ENCODE measurements at places on chromosomes 5 and 9. TPM values are rescaled to one million over a fixed set of nuclear protein-coding genes. Genes with fewer than 3 reads are reported as not detected.
A peak's percentile ranks its signal among the peaks of the same experiment; 100 is the strongest.

The FBLL1 gene
- not detected for total RNA-seq

The NRG2 gene
- 0.14 TPM for total RNA-seq

The PCDHGA3 gene
- 10.3 TPM for total RNA-seq

The STRBP gene
- total RNA-seq, result 11.5 TPM

The ZNF366 gene
- not detected for total RNA-seq

DNA sequence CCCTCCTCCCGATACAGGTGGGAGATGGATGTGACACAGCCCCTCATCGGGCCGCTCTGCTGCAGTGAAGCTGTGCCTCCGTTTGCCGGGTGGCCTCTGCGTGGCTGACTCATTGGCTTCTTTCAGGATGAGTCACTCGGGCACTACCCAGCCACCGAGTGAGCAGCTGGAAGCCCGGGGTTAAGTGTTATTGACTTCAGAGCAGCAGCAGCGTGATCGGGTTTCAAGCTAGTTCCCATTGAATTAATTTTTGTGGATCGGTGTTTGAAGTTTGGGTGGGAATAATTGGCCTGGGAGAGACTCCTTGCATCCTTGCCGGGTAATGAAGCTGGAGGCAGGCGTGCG, 266.4 kb upstream of the IRX4 start:
- peak; percentile 52 for DNase-seq

GRCh38 chr9:71632776-71633175, 135.5 kb downstream of the CEMIP2 start:
- DNase-seq, result no peak

- DNase-seq, result no peak
Measured at GRCh38 chr9:22136461-22137096, 127.5 kb upstream of the CDKN2B start.

DNA sequence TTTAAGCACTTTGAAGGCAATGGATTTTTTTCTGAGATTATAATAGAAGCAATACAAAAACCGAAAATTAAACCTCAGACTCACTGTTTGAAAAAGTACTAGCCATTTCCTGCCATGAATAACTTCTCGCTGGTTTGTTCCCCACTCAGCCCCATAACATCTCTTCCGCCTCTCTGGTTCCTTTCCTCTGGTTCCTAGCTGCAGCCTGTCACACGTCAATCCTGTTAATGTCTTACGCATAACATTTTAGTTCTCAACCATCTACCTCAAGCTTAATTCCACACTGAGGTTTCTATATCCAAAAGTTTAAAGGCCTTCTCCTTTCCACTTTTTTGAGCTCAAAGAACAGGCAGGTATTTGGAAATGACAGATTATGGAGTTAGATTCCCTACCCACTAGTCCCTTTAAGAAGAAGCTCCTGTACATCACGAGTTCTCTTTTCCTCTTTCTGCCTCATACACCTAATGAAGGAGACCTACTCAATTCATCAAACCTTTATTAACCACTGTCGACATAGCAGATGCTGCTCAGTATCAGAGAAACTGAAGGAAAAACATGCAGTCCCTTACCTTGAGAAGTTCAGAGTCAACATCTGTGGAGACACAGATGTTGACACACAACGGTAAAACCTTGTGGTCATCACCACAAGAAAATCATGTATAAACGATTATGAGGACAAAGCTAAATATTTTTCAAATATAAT, 243.0 kb upstream of the PTGER4 start:
- DNase-seq, result no peak

GRCh38 chr5:76050134-76050533, 33.0 kb upstream of the SV2C start:
- no peak for DNase-seq

DNA sequence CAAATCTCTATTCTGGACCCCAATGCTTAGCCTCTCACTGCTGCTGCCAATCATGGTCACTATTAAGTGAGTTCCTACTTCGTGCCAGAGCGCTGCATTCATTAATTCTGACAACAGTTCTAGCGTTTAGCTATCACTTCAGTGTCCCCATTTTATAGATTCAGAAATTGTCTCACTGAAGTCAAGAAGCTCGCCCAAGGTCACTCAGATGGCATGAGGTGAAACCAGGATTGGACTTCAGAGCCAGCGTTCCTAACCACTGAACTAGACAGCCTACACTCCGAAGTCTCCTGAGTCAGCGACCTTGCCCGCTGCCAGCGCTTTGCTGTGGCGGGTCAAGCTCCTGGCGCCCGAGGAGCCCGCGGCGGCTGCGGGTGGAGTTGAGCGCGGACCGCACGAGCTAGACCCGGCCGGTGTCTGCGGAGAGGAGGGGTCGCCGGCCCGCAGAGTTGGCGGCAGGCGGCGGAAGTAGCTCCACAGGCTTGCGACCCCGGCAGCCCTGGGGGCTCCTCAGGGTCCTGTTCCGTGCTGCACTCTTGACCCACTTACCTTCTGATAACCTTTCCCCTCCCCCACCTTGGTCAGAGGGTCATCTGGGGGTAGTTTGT, 2.1 kb upstream of the GABRB2 start:
- DNase-seq, result no peak

DNA sequence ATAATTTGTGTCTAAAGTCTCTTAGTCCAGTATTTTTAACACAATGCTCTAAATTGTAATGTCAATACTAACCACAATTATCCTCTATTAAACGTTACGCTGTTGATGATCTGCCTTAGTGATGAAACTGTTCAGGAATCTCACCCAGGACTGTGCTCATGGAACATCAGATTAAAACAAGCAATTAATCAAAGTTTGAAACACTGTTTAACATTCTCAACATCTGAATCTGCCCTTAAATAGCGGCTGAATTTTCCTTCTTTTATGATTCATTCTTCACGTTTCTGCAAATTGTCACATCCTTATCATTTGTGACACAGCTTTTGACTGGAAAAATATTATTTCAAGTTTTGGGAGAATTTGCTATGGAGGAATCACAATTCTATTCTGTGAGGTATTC, 113.8 kb downstream of the MARCHF11 start:
- DNase-seq, result no peak

DNA sequence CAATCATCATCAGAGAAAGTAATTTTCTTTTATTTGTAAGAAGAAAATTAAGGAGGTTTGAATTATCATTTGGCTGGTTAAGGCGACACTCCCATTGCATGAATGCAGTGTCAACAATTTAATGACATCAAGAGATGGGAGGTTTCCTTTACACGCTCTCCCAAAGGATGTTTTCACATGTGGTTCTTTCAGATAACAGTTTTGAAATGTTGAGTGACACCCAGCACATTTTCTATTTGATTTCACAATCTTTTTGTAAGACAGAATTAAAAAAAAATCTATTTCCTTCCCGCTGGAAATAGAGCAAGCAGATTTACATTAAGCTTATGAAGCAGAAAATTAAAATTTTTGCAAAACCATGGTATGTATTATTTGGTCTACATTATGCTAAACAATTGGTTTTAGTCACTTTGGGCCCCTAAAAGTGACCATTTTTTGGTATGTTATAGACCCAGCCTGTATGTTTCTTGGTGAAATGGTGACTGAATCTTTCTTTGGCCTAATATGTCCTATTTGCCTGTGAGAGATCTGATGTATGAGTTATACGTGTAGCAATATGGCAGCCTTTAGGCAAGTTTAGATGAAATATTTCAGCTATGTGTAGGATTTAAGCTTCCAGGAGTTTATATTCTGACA, 18.9 kb upstream of the ANKRD55 start:
- no peak for DNase-seq

GRCh38 chr9:29838491-29839020, 2265.3 kb upstream of the C9orf72 start:
- DNase-seq, result no peak

DNA sequence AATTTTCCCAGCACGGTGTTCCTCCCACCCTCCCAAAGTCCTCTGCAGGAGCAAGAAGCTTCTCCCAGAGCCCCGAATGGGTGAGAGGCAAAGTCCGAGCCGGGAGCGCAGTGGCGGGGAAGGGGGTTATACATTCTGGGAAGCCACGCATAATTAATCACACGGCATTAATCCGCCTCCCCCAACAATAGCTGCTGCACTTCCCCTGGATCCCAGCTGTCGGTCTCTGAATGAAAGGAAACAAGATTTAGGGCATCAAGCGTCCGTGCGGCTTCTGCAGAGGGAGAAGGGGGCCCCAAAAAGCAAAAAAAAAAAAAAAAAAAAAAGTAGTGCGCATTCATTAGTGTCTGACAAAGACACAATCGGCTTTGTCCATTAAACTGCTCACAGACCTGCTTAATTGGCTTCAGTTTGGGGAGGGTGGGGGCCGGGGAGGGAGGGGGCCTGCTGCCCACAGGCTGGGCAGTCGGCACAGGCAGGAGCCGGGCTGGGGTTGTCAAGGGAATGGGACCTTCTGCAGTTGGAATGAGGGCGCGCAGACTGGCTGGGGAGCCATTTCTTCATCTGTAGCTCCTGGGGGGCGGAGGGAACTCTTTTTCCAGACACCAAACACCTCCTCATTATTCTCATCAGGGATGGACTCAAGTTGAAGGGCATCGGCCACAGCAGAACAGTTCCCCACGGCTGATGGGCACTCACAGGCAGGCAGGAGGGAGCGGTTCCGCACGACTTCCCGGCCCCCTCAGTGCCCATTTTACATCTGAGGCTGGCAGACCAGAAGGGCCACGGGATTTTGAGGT, 3.4 kb downstream of the NOTCH1 start:
- DNase-seq, result no peak

GRCh38 chr5:150188146-150188842, 1.6 kb upstream of the SLC6A7 start:
- no peak for DNase-seq

DNA sequence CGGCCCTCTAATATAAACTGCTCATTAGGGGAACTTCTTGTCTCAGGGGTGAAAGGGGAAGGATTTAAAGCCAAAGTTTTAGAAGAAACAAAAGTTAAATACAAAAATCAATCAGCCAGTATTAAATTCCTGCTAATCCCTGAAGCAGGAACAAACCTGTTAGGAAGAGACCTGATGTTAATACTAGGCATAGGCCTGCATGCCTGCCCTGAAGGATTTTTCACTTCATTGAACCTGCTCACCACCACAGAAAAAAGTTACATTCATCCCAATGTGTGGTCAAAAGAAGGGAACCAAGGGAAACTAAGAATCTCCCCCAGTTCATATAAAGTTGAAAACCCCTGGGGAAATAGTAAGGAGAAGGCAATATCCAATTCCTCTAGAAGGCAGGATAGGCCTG, 9.4 kb upstream of the RNF180 start:
- no peak for DNase-seq

GRCh38 chr5:132388244-132389050, 18.9 kb downstream of the SLC22A5 start:
- DNase-seq, result peak; percentile 96

DNA sequence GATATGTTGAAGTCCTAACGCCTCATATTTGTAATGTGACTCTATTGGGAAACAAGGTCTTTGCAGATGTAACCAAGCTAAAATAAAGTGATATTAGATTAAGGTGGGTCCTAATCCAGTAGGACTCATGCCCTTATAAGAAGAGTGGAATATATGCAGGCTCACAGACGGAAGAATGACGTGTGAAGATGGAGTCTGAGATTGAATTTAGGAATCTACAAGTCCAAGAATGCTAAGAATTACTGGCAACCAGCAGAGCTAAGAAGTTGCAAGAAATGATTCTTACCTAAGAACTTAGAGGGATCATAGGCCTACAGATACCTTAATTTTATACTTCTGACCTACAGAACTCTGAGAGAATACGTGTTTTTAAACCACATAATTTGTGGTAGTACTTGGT, 350.0 kb upstream of the ST8SIA4 start:
- DNase-seq, result no peak

DNA sequence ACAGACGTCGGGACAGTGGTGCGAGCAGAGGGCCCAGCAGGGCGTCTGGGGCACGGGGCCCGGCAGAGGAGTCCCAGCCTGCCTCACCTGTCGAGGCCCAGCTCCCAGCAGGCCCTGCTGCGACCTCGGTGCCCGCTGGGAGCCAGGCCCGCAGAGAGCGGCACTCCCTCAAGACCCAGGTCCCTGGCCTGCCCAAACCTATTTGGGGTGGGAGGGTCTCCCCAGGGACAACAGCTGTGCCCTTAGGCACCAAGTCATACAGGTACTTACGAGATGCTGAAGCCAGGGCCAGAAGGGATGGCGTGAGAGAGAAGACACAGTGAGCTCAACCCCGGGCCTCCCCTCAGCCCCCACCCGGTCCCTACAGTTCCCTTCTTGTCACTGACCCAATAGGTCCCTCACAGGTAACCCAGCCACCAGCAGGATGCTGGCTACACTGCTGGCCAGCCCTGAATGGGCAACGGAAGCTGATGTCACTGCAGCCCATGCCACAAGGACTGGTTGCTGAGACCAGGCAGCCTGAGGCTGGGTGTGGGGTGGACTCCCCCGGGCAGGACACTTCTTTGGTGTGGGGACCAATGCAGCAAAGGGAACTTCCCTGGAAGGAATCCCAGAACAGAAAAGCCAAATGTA, 3.7 kb downstream of the NSMF start:
- no peak for DNase-seq

DNA sequence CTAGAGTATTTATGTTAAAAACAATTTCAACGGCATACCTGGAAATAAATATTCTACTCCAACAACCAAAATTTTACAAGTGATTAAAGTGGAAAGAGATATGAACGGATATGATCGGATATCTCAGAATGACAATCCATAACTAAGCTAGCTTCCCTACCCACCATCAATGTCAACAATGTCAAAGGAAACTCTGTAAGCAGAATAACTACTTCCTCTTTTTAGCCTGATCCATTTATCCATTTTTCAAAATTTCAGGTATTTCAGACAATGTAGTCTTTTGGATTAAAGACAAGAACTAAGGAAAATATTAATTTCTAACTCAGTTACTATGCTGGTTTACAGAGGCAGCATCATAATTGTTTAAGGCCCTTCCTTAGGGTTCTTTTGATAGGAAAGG, 188.7 kb downstream of the DENND1A start:
- no peak for DNase-seq

DNA sequence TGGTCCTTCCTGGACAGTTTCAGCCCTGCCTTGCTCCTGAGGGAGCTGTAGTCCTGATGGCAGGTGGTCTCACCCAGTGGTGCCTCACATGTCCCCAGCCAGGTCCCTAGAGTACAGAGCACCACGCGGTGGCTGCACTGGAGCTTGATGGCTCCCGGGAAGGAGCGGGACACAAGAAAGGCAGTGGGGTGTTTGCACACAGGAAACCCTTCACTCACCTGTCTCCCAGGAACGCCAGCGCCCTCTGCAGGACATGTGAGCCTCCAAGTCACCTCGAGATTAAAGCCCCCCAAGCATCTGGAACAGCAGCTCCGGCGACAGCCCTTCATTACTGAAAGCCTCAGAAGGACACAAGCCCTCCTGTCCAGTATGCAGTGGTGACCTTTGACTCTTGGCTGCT, 19.9 kb upstream of the TMEM250 start:
- DNase-seq, result peak; percentile 30

DNA sequence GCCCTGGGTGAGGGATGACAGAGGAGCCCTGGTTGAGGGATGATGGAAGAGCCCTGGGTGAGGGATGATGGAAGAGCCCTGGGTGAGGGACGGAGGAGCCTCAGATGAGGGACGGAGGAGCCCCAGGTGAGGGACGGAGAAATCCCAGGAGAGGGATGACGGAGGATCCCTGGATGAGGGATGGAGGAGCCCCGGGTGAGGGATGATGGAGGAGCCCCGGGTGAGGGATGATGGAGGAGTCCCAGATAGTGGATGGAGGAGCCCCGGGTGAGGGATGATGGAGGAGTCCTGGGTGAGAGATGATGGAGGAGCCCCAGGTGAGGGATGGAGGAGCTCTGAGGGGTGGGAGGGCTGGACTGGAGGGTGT, 10.9 kb downstream of the PHF2 start:
- DNase-seq, result no peak

Measured in H4 (cell line).